Activated CD4-positive, alpha-beta T cell treated with anti-CD3 and anti-CD28 coated beads for 4 hours (primary cell): ENCODE measurements at places on chromosomes 16 and 17.

GRCh38 chr16:711548-712320, 3.2 kb upstream of the METRN start:
- peak; percentile 75 for DNase-seq

DNA sequence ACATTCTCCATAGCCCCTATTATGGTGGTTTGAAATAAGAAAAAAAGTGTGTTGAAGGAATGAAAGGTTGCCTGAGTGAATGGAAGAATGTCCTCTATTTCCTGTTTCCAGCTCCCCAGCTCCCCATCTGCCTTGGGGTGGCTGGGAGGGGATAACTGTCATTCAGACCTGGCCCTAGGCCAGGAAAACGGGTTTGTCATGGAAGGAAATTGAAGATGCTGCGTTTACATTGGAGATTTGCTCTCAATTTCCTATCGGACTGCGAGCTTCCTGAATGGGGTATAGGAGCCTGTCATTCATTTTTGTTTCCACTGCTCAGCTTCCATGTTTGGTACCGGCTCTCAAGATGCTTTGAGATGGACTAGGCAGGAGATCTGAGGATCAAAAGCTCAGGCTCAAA, 2.2 kb upstream of the FZD2 start:
- DNase-seq: no peak

- no peak for DNase-seq
Observed at GRCh38 chr16:22970209-22970865, 156.4 kb downstream of the HS3ST2 start.

DNA sequence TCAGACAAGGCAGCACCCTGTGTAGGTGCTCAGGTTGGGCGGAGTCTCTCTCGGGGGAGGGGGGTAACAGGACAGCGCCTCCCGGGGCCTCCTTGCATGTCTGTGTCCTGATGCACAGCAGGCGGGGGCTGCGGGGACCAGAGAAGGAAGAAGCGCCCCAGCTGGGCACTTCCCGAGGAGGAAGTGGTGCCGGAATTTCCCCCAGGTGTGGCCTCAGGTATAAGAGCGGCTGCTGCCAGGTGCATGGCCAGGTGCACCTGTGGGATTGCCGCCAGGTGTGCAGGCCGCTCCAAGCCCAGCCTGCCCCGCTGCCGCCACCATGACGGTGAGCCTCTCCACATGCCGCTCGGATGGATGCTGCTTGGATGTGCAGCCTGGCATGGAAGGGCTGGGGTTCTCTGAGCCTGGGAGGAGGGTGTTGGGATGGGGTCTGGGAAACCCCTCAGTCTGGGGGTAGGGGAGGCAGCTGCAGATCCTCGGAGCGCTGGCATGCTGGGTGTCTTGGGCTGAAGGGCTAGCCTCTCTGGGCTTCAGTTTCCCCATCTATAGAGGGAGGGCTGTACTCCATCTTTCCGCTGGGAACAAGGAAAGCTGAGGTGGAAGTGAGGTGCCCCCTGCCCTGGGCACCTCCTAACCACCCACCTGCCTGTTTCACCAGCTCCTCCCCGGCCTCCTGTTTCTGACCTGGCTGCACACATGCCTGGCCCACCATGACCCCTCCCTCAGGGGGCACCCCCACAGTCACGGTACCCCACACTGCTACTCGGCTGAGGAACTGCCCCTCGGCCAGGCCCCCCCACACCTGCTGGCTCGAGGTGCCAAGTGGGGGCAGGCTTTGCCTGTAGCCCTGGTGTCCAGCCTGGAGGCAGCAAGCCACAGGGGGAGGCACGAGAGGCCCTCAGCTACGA, at the start of gene IL17C:
Gene IL17C, plus strand, starts transcription at position 250 of the 908 bp plus-strand sequence. Its CDS starts 70 bp downstream, at position 320.
- no peak for DNase-seq

GRCh38 chr17:17712268-17712924, 31.1 kb downstream of the RAI1 start:
- DNase-seq: no peak

GRCh38 chr16:143047-143446, 4.6 kb upstream of the NPRL3 start:
- no peak for DNase-seq

DNA sequence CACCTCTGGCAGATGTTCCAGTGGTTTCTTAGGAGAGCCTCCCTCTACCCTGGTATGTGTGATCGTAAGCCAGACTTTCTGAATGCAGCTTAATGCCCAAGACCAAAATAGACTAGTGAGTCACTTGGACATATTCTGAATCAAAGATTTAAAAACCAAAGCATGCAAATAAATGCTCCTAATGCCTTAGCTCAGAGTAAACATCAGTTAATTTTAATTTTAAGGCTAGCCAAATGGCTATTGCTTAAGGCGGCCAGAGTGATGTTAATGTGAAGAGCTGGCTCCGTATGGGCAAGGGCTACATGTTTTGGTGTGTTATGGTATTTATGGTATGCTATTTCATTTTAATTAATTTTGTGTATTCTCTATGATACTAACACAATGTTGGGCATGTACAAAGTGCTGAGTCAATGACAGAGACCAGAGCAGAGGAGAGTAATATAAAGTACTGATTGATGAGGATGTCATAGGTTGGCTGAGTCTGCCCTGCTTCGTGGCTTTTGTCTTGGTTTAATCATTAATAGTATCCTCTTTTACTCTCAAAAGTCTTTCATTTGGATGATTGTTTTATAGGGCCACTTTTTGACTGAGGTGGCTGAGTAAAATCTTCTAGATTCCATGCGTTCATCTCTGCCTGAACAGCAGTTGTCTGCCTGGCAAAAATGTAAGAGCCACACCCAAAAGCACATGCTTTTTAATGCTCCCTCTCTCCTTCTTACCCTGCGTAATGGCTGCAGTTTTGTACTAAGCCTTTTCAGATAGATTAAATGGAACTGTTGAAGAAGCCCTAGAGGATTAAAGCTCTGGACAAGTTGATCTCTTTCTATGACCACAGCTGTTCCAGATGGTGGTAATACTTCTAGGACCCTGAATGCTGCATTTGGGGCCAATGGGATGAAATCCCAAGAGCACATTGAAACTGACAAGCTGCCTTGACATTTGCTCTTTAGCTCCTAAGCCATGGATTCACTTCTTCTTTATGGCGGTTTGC, 59.6 kb downstream of the MAP2K6 start:
- DNase-seq: no peak

GRCh38 chr16:15526097-15526496, 91.7 kb downstream of the BMERB1 start:
- no peak for DNase-seq

- no peak for DNase-seq
Observed at GRCh38 chr17:1762233-1762900, 507 bp downstream of the SERPINF1 start.

GRCh38 chr16:75062135-75062975, 54.2 kb downstream of the LDHD start:
- DNase-seq: no peak

GRCh38 chr17:79163071-79163470, 88.4 kb downstream of the ENGASE start:
- no peak for DNase-seq

DNA sequence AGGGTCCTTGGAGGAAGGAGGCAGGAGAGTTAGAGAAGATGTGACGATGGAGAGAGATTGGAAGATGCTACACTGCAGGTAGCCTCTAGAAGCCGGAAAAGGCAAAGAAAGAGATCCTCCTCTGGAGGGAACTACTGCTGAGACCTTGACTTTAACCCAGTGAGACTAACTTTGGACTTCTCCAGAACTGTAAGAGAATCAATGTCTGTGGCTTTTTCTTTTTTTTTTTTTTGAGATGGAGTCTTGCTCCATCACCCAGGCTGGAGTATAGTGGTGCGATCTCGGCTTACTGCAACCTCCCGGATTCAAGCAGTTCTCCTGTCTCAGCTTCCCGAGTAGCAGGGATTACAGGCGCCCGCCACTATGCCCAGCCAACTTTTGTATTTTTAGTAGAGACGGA, 8.7 kb downstream of the BCL7C start:
- DNase-seq: no peak

DNA sequence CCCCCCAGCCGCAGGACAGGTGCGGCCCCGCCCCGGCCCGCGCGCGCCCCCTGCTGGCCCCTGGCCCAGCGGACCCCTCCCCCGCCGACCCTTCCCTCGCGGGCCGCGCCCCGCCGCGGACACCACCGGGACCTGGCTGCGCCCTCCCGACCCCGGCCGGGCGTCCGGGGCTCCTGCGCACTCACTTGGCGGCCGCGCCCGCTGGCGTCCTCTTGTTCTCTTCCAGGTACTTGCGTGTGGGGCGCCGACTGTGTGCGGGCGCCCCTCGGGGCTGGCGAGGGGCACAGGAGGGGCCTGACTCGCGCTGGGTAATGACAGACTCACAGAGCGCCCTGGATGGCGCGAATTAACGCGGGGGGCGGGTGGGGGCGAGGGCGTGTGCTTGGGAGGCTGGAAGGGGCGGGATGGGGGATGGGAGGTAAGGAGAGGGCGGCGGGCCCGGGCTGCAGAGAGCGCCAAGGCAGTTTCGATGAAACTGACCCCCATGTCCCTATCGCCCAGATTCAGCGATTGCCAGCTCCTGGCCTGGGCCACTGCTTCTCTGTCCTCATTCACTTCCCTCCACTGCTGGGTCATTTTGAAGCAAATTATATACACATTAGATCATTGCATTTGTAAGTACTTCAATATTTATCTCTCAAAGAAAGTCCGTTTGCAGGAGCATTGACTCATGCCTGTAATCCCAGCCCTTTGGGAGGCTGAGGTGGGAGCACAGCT, 445 bp upstream of the DBNDD1 start:
- DNase-seq: peak; percentile 47

GRCh38 chr16:23824909-23825308, 10.9 kb upstream of the PRKCB start:
- DNase-seq: no peak
